ENCODE measurements at places on chromosomes 16 and 17.

DNA sequence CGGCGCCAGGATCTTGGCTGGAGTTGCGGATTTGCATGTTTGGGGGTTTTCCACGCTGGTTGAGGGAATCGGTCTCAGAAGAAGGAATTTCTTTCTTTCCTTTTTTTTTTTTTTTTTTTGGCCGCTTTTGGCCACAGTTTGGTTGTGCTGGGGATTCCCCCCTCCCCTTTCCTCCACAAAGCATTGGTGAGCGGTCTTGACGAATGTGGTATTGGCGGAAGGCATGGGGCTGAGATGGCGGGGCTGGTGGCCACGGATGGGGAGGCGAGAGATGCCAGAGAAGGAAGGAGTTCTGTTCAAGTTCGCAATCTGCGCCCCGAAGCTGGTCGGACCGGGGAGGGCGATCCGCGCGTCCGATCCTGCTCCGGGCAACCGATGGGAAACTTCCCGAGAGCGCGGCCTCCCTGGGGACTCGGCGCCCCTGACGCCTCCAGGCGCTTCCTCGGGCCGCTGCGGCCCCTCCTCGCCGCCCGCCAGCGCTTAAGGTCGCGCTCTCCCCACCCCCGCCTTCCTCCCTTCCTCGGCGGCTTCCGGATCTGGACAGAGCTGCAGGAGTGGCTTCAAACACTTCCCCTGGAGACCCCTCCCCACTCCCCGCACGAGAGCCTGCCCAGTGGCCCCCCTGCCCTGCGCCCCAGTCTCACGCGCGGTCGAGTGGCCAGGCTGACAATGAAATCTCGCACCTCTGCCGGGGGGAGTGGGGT lies 43.2 kb downstream of the RAI1 start:
- DNase-seq, result no peak

DNA sequence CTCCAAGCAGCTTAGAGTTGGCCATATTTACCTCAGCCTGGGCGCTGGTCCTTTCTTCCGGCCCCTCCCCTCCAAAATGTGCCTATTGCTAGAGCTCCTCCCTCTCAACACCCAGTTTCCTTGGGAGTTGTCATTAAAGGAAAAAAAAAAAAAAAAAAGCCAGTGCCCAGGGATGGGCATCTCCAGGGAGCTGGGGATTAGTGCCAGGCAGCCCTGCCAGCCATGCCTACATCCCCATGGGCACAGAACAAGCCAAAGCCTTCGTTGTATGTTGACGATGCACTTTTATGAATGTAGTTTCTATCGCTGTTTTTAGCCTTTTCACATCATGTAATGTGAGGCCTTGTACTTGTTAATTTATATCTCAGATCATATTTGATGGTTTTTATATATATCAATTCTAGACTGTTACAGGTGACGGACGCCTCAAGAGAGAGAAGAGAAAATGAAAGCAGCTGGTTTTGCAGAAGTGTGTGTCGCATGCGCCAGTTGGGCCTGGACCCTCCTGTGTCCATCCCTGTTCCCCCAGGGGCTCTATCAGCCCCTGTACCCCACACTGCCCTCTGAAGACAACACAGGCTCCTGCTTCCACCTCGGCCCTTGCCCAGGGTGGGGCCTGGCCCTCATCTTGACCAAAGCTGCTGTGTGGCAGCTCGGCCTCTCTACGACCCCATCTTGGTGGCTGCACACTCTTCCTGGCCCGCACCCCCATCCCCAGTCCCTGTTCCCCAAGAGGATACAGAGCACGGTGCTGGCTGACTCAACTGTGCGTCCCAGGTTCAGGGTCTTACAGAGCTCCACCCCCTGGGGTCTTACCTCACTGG lies 4.8 kb downstream of the LIMD2 start:
- DNase-seq, result no peak

DNA sequence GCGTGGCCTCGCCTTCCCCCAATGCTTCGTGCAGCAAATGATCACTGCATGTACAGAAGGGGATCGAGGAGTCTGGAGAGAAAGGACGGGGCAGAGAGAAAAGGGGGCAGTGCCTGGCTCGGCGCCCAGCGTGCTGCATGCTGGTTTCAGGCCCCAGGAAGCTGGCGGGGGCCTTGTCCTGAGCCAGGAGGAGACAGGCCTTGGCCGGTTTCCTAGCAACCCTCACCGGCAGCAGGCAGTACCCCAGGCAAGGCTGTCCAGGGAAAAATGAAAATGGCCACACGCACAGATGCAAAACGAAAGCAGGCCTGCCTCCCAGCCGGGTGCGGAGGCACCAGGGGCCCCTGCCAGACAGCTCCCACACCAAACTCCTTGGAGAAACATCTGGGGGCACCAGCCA lies 126.3 kb downstream of the ZFHX3 start:
- no peak for DNase-seq

GRCh38 chr16:2924901-2925755 lies 13.4 kb downstream of the FLYWCH1 start:
- peak; percentile 45 for DNase-seq

DNA sequence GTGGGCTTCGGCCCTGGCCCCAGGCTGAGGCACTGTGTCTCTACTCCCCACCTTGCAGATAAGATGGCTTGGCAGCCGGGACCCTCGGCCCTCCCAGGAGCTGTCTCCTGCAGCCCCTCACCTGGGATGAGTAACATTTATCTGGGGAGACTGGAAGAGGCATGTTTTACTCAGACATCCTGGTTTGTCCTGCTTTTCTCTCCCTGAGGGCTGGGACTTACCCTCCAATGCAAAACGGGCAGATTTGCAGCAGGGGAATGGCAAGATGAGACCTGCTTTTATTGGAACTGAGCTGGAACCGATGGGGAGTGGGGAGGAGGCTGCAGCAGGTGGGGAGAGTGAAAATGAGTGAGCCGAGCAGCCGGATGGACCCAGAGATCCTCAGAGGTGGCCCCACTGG lies 27.3 kb upstream of the UBE2G1 start:
- no peak for DNase-seq

DNA sequence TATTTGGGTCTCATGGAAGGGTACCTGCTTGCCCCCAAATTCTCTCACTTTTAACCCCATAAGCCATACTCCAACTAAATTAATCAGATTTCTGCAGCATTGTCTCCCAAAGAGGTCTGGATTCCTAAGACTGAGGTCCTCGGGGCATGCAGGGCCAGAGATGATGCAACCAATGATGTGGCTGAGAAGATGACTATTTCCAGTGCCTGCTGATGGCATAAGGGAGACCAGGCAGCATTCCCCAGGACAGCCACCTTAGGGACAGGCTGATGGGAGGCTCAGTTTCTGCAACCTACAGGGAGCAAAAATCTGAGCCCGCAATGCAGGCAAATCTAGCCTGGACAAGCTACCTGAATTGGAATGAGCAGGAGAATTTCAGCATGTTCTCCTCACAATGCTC lies 76.8 kb upstream of the ASIC2 start:
- no peak for DNase-seq

- no peak for DNase-seq
These were observed 5.5 kb upstream of the TCF25 start for GRCh38 chr16:89867918-89868317.

GRCh38 chr16:47732523-47733111 lies 271.5 kb downstream of the PHKB start:
- DNase-seq, result peak; percentile 45

DNA sequence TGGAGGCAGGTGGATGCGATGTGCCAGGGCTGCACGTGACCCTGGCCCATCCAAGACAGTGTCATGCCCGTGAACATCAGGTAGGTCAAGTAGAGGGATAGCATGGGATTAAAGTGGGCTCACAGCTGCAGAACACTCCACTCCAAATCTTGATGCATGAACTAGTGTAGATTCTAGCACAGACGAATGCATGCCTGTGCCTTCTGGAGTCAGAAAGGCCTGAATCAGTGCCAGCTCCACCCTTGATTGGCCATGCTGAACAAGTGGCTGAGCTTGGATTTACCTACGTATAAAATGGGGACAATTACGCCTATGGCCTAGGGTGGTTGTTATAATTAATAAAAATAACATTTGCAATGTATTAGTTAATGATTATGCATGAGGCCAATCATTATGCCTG lies 10.6 kb downstream of the IRX3 start:
- DNase-seq, result no peak

Measured in H54 (cell line).